H1 (cell line): ENCODE measurements at places on chromosomes 3 and 15. TPM values are rescaled to one million over a fixed set of nuclear protein-coding genes. Genes with fewer than 3 reads are reported as not detected.

GRCh38 chr3:140347151-140347550 lies 330.7 kb upstream of the TRIM42 start:
- no peaks in the 10 kb centered on the region for H3K27me3 ChIP-seq
- no peaks in the 10 kb centered on the region for H3K36me3 ChIP-seq
- H3K4me1 ChIP-seq: peaks cover 7% of the 10 kb centered on the region

DNA sequence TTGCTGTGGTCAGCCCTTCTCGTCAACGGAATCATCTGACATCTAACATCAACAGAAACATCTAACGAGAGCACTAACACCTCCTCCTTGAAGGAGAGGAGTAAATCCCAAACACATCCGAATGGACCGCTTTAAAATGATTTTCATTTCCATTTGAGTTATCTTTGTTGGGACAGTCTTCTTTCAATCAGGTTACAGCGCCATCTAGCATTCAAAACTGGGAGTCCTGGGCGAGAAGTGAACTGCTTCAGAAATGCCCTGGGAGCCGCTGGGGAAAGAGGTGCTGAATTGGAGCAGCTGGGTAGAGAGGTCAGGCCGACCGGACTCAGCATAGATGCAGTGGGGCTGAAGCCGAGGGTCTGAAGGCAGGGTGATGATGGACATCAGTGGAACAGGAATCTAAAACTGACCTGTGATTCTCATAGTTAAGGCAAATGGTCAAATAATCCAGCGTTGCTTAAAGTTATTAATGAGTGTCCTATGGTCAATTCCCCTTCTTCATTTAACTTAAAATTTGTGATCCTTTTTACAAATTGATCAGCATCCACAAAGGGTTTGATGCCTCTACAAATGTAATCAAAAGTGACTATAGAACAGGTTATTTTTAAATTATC lies 170.0 kb upstream of the NDN start:
- H3K4me1 ChIP-seq: no peaks in the 10 kb centered on the region

GRCh38 chr3:112001526-112001925 lies 2.8 kb downstream of the TAGLN3 start:
- H3K36me3 ChIP-seq: no peaks in the 10 kb centered on the region; the same call in 1 of the 2 replicates
- H3K27ac ChIP-seq: no peak overlapping the region
- peaks cover 22% of the 10 kb centered on the region; the same call in 1 of the 2 replicates for H3K27me3 ChIP-seq
- peaks cover 3% of the 10 kb centered on the region; the same call in 1 of the 2 replicates for H3K4me1 ChIP-seq

DNA sequence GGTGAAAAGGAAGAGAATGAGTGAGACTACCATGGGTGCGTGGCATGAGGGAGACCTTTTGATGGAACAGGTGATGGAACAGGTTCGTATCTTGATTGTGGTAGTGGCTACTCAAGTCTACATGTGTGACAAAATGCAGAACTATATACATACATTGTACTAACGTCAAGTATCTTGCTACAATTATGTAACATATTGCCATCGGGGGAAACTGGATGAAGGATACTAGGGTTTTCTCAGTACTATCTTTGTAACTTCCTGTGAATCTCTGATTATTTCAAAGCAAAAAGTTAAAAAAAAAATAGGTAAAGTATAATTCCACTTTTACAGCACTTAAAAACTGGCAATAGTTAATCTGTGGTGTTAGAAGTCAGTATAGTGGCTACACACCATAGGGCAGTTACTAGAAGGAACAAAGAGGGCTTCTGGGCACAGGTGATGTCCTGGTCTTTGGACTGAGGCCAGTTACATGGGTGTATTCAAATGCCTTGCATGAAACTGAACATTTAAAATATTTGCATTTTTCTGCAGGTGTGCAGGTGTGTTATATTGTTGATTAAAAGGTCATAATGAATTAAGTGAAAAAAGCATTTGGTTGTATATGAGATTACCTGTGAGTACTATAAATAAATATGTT lies 61.4 kb downstream of the LRRK1 start:
- H3K27ac ChIP-seq: no peak overlapping the region
- H3K4me3 ChIP-seq: no peak overlapping the region
- H3K36me3 ChIP-seq: no peaks in the 10 kb centered on the region
- H3K4me1 ChIP-seq: no peaks in the 10 kb centered on the region

GRCh38 chr15:87736891-87737389 lies 519.6 kb downstream of the NTRK3 start:
- H3K27me3 ChIP-seq: no peaks in the 10 kb centered on the region
- no peaks in the 10 kb centered on the region for H3K4me1 ChIP-seq
- DNase-seq: no peak
- H3K4me3 ChIP-seq: no peak overlapping the region
- H3K27ac ChIP-seq: no peak overlapping the region

DNA sequence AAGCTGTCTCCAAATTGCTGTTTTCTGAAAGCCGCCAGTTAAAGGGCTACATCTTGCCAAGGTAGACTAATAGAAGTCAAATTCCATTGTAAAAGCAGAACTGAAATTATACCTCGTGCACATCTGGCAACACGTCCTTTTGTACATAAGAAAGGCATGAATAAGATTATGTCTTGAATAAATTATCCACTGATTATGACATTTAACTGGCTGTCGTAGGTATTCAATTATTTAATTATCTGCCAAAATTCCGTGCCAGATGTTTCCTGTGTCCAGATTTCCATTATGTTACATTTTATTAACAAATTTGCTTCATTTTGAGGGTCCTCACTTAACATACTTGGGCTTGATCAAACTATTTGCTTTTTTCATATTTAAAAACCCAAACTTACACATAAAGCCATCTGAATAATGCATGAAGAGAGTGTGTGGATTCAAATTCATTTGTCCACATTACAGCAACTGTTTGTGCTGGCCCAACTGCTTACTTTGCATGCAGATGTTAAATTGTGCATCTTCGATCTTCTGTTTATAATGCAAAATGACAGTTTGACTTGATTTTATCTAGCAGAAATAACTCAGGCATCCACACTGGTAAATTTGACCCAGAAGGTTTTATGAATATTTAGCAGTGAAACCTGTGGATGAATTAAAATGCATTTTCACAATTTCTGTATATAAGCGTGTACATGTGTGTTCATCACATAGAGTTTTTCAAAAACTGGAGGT lies 701.5 kb downstream of the ZNF385D start:
- H3K27ac ChIP-seq: no peak overlapping the region
- no peaks in the 10 kb centered on the region for H3K36me3 ChIP-seq
- H3K4me1 ChIP-seq: no peaks in the 10 kb centered on the region
- H3K27me3 ChIP-seq: no peaks in the 10 kb centered on the region
- DNase-seq: no peak

DNA sequence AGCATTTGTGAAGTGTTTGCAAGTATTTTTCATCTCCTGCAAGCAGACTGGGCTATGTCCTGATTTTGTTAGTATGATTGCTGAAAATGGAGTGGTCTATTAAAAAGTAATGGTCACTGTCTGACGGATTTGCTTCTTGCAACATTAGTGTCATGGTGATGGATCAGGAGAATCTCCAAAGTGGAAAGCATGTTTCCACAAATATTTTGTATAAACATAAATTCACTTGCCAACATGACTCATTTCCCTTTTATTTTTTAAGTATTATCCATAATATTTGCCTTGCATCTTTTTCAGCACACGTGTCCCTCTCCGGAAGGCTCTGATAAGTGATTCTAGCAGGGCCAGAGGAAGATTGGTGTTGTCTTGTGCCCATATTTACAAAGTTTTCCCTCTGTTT lies 27.4 kb upstream of the CACNA2D3 start:
- no peak overlapping the region for H3K4me3 ChIP-seq
- no peaks in the 10 kb centered on the region for H3K27me3 ChIP-seq
- no peaks in the 10 kb centered on the region for H3K36me3 ChIP-seq
- no peak overlapping the region for H3K27ac ChIP-seq
- H3K4me1 ChIP-seq: peaks cover 3% of the 10 kb centered on the region; the same call in 1 of the 2 replicates
- no peak for DNase-seq

DNA sequence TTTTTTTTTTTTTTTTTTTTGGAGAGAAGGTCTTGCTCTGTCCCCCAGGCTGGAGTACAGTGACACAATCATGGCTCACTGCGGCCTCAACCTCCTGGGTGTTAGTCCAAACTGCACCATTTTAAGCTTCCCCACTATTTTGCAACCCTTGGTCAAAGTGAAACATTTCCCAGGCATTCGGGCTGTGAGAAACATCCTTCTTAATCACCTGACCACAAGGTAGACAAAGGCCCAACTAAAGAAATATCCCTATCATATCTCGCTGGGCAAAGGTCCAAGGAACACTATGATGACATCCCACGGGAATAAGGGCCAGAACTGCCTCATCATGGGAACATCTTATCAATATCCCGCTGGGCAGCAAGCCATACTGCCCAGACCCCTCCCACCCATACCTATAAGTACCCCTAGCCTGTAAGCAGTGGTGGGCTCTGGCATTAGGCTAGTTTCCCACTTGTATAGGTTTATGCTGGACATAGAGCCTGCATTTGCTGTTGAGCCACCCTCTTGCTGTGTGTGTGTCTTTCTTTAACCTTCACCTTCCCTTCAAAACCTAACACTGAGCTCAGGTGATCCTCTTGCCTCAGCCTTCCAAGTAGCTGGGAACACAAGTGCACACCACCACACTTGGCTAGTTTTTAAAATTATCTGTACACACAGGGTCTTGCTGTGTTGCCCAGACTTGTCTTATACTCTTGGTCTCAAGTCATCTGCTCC lies 95.2 kb downstream of the SEMA5B start:
- no peak overlapping the region for H3K27ac ChIP-seq
- no peak for DNase-seq
- no peaks in the 10 kb centered on the region for H3K27me3 ChIP-seq
- no peaks in the 10 kb centered on the region for H3K4me1 ChIP-seq

- H3K27ac ChIP-seq: no peak overlapping the region
- no peaks in the 10 kb centered on the region for H3K36me3 ChIP-seq
- no peaks in the 10 kb centered on the region for H3K4me1 ChIP-seq
- H3K4me3 ChIP-seq: no peak overlapping the region
Measured at GRCh38 chr15:25931851-25932250, 68.7 kb upstream of the ATP10A start.

DNA sequence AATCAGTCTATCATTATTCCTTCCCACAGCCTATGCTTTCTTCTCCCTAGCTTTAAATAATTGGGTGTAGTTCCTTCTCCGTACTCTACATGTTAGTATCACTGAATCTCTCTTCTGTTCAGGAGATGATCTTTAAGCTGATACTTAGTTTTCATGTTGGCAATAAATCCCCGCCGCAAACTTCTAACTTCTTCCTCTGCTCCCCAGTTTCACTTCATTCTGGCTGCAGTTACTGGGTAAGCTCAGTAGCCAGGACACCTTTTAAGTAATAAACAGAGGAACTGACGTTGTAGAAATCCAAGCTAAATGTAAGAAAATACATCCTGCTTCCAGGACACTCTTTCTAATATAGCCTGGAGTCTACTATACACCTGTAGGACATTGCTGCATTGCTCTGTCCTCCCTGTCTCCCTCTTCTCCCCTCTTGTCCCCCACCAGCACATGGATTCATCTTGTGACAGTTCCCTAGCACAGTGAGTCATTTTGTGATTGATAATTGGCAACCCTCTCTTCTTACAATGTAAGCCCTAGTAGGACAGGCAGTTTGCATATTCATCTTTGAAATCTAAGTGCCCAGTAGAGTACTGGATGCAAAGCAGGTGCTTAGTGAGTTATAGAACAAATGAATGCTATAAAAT lies 598.2 kb downstream of the UNC13C start:
- no peak for DNase-seq
- H3K4me1 ChIP-seq: no peaks in the 10 kb centered on the region
- no peaks in the 10 kb centered on the region for H3K36me3 ChIP-seq
- no peaks in the 10 kb centered on the region for H3K27me3 ChIP-seq
- H3K4me3 ChIP-seq: no peak overlapping the region

DNA sequence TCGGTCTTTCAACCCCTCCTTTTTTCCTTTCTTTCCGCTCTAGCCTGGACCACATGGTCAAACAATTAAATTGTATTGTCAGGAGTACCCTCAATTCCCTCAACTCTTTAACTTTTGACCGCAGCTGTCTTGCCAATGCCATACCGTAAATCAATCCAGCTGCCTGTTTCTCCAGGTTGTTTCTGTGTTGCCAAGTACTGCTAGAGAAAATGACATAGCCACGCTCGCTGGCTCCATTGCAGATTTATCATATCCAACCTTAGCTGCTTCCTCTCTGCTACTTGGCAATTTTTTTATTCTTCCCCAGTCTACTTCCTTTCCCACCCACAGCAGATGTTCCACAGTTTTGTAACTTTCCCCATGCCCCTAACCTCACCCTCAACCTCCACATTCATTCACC lies 60.0 kb downstream of the ZNF385D start:
- H3K36me3 ChIP-seq: no peaks in the 10 kb centered on the region
- H3K4me3 ChIP-seq: no peak overlapping the region
- no peak for DNase-seq
- no peaks in the 10 kb centered on the region for H3K27me3 ChIP-seq
- H3K27ac ChIP-seq: no peak overlapping the region

DNA sequence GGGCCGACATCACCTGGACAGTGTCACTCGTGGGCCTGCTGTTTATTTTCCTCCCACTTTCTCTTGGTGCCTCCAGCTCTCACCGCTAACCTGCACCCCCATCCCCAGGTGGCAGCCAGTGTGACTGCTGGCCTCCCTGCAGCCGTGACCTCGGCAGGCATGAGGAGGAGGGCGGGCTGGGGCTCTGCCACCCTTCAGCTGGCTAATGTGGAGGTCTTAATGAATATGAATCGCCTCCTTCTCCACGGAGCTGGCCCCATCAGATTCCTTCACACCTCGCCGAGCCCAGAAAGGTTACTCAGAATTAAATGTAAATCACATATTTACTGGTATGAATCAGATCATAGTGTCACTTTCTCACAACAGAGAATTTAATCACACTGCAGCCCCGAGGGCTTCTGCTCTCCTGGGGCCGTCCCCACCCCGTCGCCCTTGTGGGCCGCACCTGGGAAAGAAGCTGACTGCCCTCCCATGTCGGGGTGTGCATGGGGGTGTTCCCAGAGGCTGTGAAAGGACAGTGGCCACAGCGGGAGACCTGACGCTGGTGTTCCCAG lies 171.1 kb upstream of the TLE3 start:
- no peaks in the 10 kb centered on the region for H3K36me3 ChIP-seq
- H3K4me3 ChIP-seq: no peak overlapping the region
- H3K27me3 ChIP-seq: no peaks in the 10 kb centered on the region

DNA sequence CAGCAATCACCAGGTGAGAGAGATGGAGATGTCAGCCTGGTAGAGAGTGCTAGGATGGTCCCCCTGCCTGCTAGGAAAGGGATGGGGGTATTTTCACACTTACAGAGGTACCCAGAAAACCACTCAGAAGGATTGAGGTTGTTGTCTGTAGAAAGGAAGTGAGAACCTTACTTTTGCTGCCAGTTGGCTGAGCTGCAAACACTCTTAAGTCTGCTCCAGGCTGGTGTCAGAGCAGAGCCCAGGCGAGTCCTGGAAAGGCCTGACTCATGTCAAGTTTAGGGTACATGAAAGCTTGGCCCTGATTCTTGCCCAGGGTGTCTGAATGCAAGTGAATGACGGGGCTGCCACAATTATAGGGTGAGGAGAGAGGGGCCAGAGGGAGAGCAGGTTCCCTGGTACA lies 214.5 kb upstream of the TRIM42 start:
- H3K4me3 ChIP-seq: no peak overlapping the region
- H3K27ac ChIP-seq: no peak overlapping the region
- no peaks in the 10 kb centered on the region for H3K36me3 ChIP-seq
- no peaks in the 10 kb centered on the region for H3K27me3 ChIP-seq
- DNase-seq: no peak

GRCh38 chr3:13042715-13043271 lies 30.4 kb downstream of the IQSEC1 start:
- no peak for DNase-seq
- no peaks in the 10 kb centered on the region for H3K27me3 ChIP-seq
- peaks cover 4% of the 10 kb centered on the region; the same call in 1 of the 2 replicates for H3K4me1 ChIP-seq
- H3K27ac ChIP-seq: no peak overlapping the region
- no peaks in the 10 kb centered on the region for H3K36me3 ChIP-seq

- no peak overlapping the region for H3K27ac ChIP-seq
- H3K4me3 ChIP-seq: no peak overlapping the region
- H3K27me3 ChIP-seq: no peaks in the 10 kb centered on the region
- DNase-seq: no peak
- 0 out of 2 replicates have a peak, but pooled peaks cover 1% of the 10 kb centered on the region for H3K4me1 ChIP-seq
Measured at GRCh38 chr3:81531263-81531662, 230.2 kb downstream of the GBE1 start.

FAM107A gene
- 0.51 and 1.1 TPM in 2 replicates for polyA plus RNA-seq

TEX55 gene
- polyA plus RNA-seq: not detected in 2 replicates
